ENCODE measurements at places on chromosomes 1 and 21. TPM values are rescaled to one million over a fixed set of nuclear protein-coding genes. Genes with fewer than 3 reads are reported as not detected.

DNA sequence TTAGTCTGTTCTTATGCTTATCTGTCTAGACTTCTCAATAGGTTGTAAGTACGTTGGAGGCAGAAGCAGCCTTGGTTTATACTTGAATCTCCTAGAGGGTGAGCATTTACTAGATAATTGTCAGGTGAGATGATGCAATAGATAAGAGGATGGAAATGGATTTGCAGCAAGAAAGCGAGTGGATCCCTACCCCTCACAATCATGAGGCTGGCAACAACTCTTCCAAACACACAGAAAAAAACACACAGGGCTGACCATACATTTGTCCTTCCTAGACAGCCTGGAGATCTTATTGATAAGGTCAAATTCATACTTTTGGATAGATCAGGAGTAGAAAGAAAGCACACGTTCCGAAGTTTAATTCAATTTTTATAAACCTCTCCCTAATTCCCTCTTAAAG lies 481.4 kb upstream of the CAMK1G start:
- H3K27ac ChIP-seq, result no peak overlapping the region
- H3K36me3 ChIP-seq, result no peaks in the 10 kb centered on the region

DNA sequence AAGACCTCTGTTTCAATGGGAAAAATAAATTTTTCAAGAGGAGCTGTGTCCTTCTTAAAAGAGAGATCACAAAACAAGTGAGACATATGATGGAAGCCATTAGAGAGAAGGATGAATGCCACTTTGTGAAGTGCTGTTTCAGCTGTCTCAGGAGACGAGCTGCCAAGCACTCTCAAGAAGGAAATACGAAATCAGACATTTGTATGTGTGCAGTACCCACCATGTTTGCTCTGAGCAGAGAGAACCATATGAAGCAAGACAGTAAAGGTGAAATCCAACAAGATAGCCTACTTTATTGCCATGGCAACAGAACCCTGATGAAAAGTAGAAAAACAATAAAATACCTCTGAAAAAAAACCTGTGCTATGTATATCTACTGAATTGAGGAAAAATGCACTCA lies 168.1 kb downstream of the AMY1C start:
- H3K27me3 ChIP-seq, result no peaks in the 10 kb centered on the region
- no peak overlapping the region for H3K27ac ChIP-seq
- H3K4me3 ChIP-seq, result no peak overlapping the region
- H3K36me3 ChIP-seq, result no peaks in the 10 kb centered on the region

- no peak for DNase-seq
- no peak overlapping the region for H3K4me3 ChIP-seq
- no peak overlapping the region for H3K27ac ChIP-seq
- no peaks in the 10 kb centered on the region for H3K4me1 ChIP-seq
- no peaks in the 10 kb centered on the region for H3K36me3 ChIP-seq
- H3K27me3 ChIP-seq, result no peaks in the 10 kb centered on the region
These were observed 112.3 kb downstream of the TM2D1 start for GRCh38 chr1:61612602-61613001.

DNA sequence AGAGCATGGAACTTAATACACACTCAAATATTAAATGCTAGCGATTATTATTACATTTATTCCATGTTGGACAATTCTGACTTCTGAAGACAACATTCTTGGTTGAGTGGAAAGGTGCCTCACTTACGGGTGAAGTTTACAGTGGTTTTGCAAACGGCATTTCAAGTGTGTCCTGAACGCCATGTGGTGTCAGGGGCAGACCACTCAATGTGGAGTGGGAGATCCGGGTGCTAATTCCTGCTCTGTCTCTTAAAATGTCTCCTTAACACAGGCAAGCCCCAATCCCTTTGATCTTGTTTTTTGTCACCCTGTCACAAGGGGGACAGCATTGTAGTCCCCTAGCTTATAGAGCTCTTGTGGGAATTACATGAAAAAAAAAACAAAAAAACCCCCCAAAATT lies 5.6 kb upstream of the TDRD10 start:
- H3K4me3 ChIP-seq, result no peak overlapping the region
- H3K27me3 ChIP-seq, result peaks cover 17% of the 10 kb centered on the region
- no peak for DNase-seq
- H3K27ac ChIP-seq, result peak overlapping the region; percentile 63
- H3K4me1 ChIP-seq, result no peaks in the 10 kb centered on the region

DNA sequence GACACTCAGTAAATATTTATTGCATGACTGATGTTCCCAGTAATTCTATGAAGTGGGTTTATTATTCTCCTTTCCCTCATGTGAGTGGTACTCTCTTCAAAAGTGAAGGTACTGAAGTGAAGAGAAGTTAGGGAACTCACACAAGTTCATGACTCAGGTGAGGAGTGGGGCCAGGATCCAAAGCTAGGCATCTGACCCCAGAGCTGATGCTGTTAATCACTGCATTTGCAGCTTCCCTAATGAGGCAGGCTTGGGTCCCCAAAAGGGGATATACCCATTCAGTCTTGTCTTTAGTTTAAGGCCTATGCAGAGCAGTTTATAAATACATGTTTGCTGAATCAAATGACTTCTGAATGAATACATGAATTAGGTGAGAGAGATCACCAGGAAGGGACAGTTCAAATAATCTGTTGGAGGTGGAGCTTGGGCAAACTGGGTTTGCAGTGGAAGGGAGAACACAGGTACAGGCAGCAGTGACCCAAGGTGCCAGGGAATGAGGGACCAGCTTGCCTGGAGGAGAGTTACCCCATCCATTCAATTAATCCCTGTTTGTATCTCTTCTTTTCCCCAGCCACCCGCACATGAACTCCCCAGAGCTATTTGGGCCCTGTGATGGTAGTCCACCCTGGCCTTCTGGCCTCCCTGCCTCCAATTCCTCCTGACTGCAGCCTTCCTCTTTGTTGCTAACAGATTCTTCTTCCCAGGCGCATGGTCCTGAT lies 2.0 kb downstream of the CD58 start:
- no peak overlapping the region for H3K27ac ChIP-seq
- no peak for DNase-seq
- H3K4me1 ChIP-seq, result no peaks in the 10 kb centered on the region
- no peaks in the 10 kb centered on the region for H3K36me3 ChIP-seq
- no peak overlapping the region for H3K4me3 ChIP-seq

DNA sequence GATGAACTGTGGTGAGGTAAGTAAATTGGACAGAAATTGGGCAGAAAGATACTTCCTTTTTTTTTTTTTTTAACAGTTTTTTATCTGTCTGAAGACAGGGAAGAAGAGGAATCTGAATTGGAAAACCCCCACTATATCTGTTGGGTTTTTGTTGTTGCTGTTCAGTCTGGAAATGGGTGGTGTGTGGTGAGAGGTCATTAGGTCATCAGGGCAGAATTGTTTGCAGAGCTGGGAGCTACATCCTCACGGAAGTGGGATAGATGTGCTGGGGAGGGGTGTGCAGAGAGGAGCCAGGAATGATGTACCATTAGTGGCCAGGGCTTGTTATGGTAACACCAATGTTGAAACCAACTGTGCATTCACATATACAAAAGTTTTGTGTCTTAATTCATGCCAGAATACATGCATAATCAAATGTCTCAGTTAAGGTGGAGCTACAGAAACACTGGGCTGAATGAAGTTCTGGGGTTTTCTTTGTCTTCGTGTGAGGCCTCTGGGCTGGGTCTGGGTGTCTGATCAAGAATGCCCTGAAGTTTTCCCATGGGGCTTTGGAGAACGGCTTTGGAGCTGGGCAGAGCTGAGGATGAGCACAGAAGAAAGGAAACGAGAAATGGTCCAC lies 12.4 kb downstream of the USP25 start:
- no peak overlapping the region for H3K27ac ChIP-seq
- no peak overlapping the region for H3K4me3 ChIP-seq
- no peaks in the 10 kb centered on the region for H3K36me3 ChIP-seq
- DNase-seq, result no peak
- no peaks in the 10 kb centered on the region for H3K27me3 ChIP-seq

DNA sequence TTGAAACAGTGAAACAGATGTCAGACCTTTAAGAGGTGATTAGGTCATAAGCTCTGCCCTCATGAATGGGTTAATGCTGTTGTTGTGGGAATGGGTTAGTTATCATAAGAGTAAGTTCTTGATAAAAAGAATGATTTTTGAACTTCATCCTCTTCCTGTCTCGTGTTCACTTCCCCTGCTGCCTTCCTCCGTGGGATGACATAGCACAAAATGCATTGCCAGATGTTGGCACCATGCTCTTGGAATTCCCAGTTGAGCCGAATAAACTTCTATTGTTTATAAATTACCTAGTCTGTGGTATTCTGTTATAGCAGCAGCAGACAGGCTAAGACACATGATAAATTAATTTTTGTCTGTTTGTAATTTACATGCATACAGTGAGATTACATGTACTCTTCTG lies 112.0 kb upstream of the LRRC7 start:
- no peak overlapping the region for H3K27ac ChIP-seq
- DNase-seq, result no peak
- no peaks in the 10 kb centered on the region for H3K27me3 ChIP-seq
- H3K4me3 ChIP-seq, result no peak overlapping the region

GRCh38 chr1:66371233-66372005 lies 162.5 kb upstream of the SGIP1 start:
- no peaks in the 10 kb centered on the region for H3K4me1 ChIP-seq
- no peak overlapping the region for H3K4me3 ChIP-seq
- DNase-seq, result no peak
- no peaks in the 10 kb centered on the region for H3K27me3 ChIP-seq

GRCh38 chr1:121418369-121419049 lies 233.7 kb downstream of the SRGAP2C start:
- DNase-seq, result no peak
- H3K4me1 ChIP-seq, result no peaks in the 10 kb centered on the region
- H3K27ac ChIP-seq, result no peak overlapping the region
- peaks cover 13% of the 10 kb centered on the region for H3K27me3 ChIP-seq

GRCh38 chr1:201222125-201222524 lies 31.5 kb downstream of the IGFN1 start:
- H3K36me3 ChIP-seq, result no peaks in the 10 kb centered on the region
- no peak for DNase-seq
- no peak overlapping the region for H3K4me3 ChIP-seq
- H3K4me1 ChIP-seq, result no peaks in the 10 kb centered on the region
- no peaks in the 10 kb centered on the region for H3K27me3 ChIP-seq
- no peak overlapping the region for H3K27ac ChIP-seq

DNA sequence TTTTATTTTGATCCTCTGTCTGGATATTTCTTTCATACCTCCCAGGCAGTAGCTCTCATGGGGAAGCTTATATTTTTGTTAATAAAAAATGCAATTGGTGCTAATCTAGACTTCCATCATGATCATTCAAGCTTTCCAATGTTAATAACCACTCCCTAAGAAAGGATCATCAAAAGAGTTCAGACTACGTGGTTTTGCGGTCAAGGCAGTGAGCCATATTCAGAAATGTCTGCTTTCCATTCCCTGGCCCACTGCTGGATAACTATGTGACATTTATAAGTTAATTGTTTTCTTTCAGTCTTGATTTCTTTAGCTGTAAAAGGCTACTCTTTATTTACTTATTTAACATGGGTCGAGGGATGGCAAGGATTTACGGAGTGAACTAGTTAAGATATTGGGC lies 414.6 kb downstream of the LMO4 start:
- DNase-seq, result no peak
- H3K4me1 ChIP-seq, result no peaks in the 10 kb centered on the region
- H3K27me3 ChIP-seq, result no peaks in the 10 kb centered on the region
- no peak overlapping the region for H3K4me3 ChIP-seq
- H3K36me3 ChIP-seq, result no peaks in the 10 kb centered on the region

- H3K4me3 ChIP-seq, result no peak overlapping the region
- H3K36me3 ChIP-seq, result no peaks in the 10 kb centered on the region
- H3K4me1 ChIP-seq, result no peaks in the 10 kb centered on the region
- no peak for DNase-seq
- H3K27ac ChIP-seq, result no peak overlapping the region
- H3K27me3 ChIP-seq, result no peaks in the 10 kb centered on the region
These were observed 5.8 kb upstream of the CLDN19 start for GRCh38 chr1:42745851-42746250.

GRCh38 chr1:230083746-230084407 lies 16.8 kb downstream of the GALNT2 start:
- no peak overlapping the region for H3K4me3 ChIP-seq
- DNase-seq, result no peak
- no peaks in the 10 kb centered on the region for H3K4me1 ChIP-seq
- no peak overlapping the region for H3K27ac ChIP-seq
- no peaks in the 10 kb centered on the region for H3K36me3 ChIP-seq

GRCh38 chr1:3562712-3563111 lies 48.6 kb downstream of the MEGF6 start:
- no peak overlapping the region for H3K27ac ChIP-seq
- no peak overlapping the region for H3K4me3 ChIP-seq
- no peaks in the 10 kb centered on the region for H3K27me3 ChIP-seq
- no peaks in the 10 kb centered on the region for H3K4me1 ChIP-seq
- DNase-seq, result no peak

DNA sequence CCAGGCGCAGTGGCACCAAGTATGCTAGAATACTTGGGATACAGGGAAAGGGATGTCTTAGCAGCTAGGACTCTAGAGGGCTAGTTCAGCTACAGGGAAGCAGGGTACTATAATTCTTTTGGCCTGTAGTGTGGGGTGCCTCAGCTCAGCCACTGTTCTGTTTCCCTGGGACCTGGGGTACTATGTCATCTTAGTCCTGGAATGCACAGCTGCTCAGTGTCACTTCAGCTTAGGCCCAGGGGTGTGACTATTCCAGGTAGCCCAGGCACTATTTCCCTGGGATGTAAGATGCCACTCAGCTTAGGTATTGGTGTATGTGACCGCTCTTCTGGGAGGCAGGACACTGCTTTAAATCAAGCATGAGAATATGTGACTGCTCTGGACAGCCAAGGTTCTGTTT lies 34.1 kb downstream of the RGSL1 start:
- H3K4me1 ChIP-seq, result no peaks in the 10 kb centered on the region
- no peaks in the 10 kb centered on the region for H3K36me3 ChIP-seq
- no peaks in the 10 kb centered on the region for H3K27me3 ChIP-seq
- H3K27ac ChIP-seq, result no peak overlapping the region
- H3K4me3 ChIP-seq, result no peak overlapping the region
- DNase-seq, result no peak

- H3K27me3 ChIP-seq, result no peaks in the 10 kb centered on the region
- no peak overlapping the region for H3K4me3 ChIP-seq
- no peaks in the 10 kb centered on the region for H3K36me3 ChIP-seq
These were observed 10.3 kb downstream of the NBL1 start for GRCh38 chr1:19654386-19654785.

GRCh38 chr1:162892906-162893611 lies 32.1 kb upstream of the CCDC190 start:
- no peak overlapping the region for H3K27ac ChIP-seq
- no peaks in the 10 kb centered on the region for H3K27me3 ChIP-seq
- no peak for DNase-seq
- no peaks in the 10 kb centered on the region for H3K4me1 ChIP-seq
- H3K36me3 ChIP-seq, result no peaks in the 10 kb centered on the region
- no peak overlapping the region for H3K4me3 ChIP-seq

- H3K4me1 ChIP-seq, result no peaks in the 10 kb centered on the region
- no peak for DNase-seq
- no peak overlapping the region for H3K4me3 ChIP-seq
- no peaks in the 10 kb centered on the region for H3K36me3 ChIP-seq
- H3K27ac ChIP-seq, result no peak overlapping the region
- no peaks in the 10 kb centered on the region for H3K27me3 ChIP-seq
These were observed 84.1 kb downstream of the PLPPR5 start for GRCh38 chr1:98920441-98921110.

Gene LINGO4
- not detected for total RNA-seq

Gene ZBED6
- 36.8 TPM for total RNA-seq

Gene S100A1
- not detected for total RNA-seq

Gene L1TD1
- not detected for total RNA-seq

Gene KDF1
- not detected for total RNA-seq

Gene OR2T35
- total RNA-seq, result not detected

Gene HSD3B2
- total RNA-seq, result not detected
